Myocyte (in vitro differentiated cells): ENCODE measurements at places on chromosomes 3 and 15. TPM values are rescaled to one million over a fixed set of nuclear protein-coding genes. Genes with fewer than 3 reads are reported as not detected.

GRCh38 chr3:128447561-128448013 lies 19.1 kb downstream of the DNAJB8 start:
- DNase-seq: no peak

DNA sequence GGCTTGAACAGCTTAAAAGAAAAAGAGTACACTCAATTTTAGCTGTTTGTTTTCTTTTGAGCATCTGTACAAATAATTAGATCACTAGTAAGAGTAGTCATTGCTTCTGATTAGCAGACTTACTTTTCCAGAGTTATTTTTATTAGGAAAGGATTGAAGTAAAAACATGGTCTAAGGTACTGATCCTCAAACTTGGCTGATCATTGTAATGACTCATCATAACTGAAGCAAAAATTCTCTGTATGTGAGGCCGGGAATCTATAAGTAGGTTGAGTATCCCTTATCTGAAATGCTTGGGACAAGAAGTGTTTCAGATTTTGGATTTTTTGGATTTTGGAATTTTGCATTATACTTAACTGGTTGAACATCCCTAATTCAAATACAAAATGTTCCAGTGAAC lies 12.4 kb downstream of the NMD3 start:
- no peak for DNase-seq

SPINK8 gene
- not detected in 2 replicates for total RNA-seq

DHX36 gene
- 43.5 and 54.5 TPM in 2 replicates for total RNA-seq

CMSS1 gene
- 27.2 and 28.4 TPM in 2 replicates for total RNA-seq
